ENCODE measurements at places on chromosomes 7 and 10. TPM values are rescaled to one million over a fixed set of nuclear protein-coding genes. Genes with fewer than 3 reads are reported as not detected.
A peak's percentile ranks its signal among the peaks of the same experiment; 100 is the strongest.

- DNase-seq, result no peak
Measured at GRCh38 chr7:137692399-137692798, 154.4 kb downstream of the DGKI start.

The FEZF1 gene
- not detected for polyA plus RNA-seq

The TACC2 gene
- 23.6 TPM for polyA plus RNA-seq

- DNase-seq, result peak; percentile 81
Measured at GRCh38 chr7:66267249-66267648, 62.1 kb downstream of the TPST1 start.

The IFIT1B gene
- polyA plus RNA-seq, result 0.67 TPM

DNA sequence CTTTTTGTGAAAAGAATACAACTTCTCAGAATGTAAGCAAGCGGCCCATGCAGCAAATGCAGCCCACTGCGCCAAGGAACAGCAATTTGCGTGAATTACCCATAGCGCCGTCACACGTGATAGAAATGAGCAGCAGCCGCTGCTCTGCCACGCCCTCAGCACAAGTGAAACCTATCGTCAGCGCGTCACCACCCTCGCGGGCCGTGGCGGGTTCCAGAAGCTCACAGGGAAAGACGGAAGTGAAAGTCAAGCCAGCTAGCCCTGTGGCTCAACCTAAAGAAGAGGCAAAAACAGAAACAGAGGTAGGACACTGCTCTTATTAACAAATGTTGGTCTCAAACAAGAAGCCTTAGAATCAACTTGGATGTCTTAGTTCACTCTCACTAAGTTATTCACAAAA, 70.5 kb downstream of the SHH start:
- no peak for DNase-seq

The FAM53B gene
- 22.9 TPM for polyA plus RNA-seq

GRCh38 chr7:24786941-24787340, 29.7 kb upstream of the GSDME start:
- peak; percentile 76 for DNase-seq

- peak; percentile 10 for DNase-seq
Measured at GRCh38 chr10:50508315-50509051, 115.3 kb downstream of the SGMS1 start.

GRCh38 chr10:124532106-124532641, 70.6 kb downstream of the LHPP start:
- DNase-seq, result no peak

DNA sequence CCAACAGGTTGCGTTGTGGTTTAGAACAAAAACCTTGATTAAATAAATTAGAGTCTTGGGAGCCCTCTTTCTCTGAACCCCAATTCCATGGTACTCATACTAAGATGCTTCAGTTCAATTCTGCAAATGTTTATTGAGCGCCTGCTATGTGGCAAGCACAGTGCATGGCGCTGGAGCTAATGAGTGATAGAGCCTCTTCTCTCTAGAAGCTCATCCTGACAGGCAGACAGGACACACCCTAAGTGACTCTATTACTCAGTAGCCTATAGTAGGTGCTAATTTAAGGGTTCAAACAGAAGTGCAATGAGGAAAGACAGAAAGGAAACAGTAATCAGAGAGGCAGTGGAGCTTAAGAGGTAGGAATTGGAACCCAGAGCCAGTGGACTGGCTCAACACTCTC, 124.4 kb upstream of the C7orf33 start:
- DNase-seq, result no peak

GRCh38 chr10:71461457-71461856, 64.7 kb downstream of the CDH23 start:
- DNase-seq, result no peak

The UNCX gene
- not detected for polyA plus RNA-seq

The C7orf57 gene
- polyA plus RNA-seq, result 0.60 TPM

The TUBAL3 gene
- polyA plus RNA-seq, result 0.11 TPM

GRCh38 chr10:132100556-132101349, 35.0 kb downstream of the JAKMIP3 start:
- peak; percentile 78 for DNase-seq

DNA sequence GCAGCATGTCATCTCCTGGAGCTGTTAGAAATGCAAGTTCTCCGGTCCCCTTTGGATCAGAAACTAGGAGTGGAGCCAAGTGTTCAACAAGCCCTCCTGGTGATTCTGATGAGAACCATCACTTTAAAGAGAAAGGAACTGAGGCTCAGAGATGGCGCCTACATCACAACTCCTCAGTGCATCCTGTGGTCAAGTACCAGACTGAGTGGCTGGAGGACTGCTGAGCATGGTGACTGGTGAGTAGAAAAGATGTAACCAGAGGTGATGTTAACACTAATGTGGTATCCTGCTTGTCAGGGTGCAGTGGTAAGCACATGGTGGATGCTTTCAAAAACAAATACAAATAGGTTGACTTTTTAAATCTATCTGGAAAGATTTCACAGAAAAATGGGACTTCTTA, 3.5 kb upstream of the OIT3 start:
- DNase-seq, result no peak

GRCh38 chr7:132257253-132257652, 319.0 kb downstream of the PLXNA4 start:
- no peak for DNase-seq

DNA sequence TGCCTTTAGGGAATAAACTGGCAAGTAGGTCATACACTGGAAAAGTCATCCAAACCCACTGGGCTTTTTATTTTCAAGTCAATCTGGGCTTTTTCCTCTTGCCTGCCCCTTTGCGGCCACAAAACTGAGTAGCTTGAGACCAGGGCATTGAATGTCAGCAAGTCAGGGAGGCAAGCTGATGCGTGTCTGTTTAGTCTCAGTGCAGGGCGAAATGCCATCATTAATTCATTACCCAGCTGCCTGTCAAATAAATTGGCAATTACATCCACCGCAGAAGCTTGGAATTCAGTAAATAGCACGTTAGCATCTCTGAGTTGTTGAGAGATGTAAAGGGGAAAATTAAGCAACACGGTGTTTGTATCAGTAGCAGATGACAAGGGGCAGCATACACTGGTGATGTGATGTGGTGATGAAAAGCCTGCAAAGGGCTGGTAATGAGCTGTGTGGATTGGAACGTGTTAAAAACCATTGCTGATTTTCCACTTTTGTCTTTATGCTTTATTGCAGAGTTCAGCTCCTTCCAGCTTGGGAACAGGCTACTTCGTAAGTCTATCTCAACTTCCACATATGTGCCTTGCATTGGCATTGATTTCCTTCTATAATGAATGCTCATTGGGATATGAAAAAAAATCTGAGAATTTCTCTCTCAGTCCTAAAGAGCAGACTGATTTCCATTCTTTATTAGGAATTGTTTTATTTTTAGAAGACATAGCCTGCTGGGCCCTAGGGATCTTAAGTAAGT, 535.9 kb downstream of the AUTS2 start:
- no peak for DNase-seq

DNA sequence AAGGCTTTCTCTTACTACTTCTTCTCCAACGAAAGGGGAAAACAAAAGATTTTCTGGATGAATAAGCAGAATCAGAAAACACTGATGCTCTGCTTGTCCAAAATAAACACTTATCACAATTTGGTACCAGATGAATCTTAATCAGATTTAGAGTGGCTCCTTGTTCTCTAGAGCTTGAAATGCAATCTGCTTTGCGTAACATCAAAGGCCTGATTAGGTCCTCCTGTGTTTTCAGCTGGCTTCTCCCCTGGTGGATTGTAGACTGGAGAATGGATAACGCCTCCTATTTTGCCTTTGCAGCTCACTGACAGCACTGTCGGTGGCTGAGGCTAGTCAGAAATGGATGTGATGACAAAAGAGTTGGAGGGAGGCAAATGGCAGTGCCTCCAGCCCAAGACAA, 91.2 kb downstream of the FAM13C start:
- no peak for DNase-seq

GRCh38 chr10:109207361-109207760, 716.0 kb downstream of the XPNPEP1 start:
- DNase-seq, result no peak

DNA sequence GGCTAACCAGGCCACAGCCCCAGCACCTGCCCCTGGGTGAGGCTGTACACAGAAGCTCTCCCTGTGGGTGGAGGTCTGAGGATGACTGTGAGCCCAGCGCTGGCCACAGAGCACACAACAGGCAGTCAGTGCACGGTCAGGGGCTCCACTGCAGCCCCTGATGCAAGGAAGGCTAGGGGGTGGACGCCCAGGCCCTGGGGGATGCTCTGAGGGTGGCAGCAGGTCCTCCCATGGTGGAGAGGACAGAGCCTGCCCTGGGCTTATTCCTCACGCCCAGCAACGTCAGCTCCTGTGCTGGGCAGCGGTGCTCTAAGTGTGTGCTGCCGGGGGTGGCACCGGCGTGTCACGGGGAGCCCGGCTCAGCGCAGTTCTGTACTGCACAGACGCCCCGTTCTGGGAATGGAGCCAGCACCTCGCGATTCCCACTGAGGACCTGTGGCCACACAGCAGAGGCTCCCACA, 223.2 kb downstream of the MAD1L1 start:
- DNase-seq, result peak; percentile 64

The TRIM24 gene
- 76.3 TPM for polyA plus RNA-seq

The WAC gene
- polyA plus RNA-seq, result 171 TPM

DNA sequence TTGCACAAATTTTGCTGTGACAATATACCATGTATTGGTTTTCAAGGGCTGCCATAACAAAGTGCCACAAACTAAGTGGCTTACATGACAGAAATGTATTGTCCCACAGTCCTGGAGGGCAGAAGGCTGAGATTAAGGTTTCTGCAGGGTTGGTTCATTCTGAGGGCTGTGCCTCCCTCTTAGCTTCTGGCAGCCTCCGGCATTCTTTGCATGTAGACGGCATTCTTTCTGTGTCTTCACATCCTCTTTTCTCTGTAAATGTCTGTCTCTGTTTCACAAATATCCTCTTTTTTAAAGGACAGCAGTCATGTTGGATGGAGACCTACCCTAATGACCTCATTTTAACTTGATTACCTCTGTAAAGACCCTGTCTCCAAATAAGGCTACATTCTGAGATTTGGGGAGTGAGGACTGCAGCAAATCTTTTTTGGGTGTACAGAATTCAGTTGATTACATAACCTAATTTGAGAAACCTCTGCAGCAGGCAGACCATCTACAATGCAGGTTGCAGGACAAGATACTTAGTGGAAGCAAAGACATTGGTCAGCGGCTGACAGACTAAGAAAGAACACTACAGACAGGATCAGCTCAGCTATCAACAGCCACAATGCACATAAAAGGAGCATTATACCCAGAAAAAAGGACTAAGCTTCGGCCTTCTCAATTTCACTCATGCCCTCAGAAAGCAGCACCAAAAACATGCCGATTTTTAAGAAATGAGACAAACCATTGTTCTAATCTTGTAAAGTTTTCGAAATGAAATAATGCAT, 84.6 kb upstream of the FAM3C start:
- DNase-seq, result no peak

DNA sequence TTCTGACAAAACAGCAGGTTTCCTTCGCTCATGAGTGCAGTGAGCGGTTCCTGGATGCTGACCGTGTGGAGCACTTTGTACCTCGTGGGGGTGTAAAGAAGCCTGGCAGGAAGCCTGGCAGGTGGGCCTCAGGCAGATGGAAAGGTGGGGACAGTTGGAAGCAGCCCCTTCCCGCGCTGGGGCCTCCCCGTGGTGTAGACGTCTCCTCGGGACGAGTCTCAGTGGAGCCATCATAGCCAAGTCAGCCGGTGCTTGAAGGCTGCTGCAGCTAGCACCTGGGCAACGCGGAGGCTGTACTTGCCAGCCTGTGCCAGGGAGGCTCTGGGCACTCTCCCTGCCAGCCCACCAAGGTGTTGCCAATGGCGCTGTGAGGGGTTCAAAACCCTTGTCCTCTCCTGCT, 154.5 kb downstream of the WDR37 start:
- no peak for DNase-seq

The GOLGA7B gene
- 0.17 TPM for polyA plus RNA-seq

- no peak for DNase-seq
Measured at GRCh38 chr7:69335331-69335730, 262.9 kb upstream of the AUTS2 start.

The OR2A1 gene
- polyA plus RNA-seq, result 2.1 TPM

GRCh38 chr10:89235073-89235798, 16.3 kb downstream of the LIPA start:
- DNase-seq, result peak; percentile 81

- DNase-seq, result no peak
Measured at GRCh38 chr10:100020142-100020885, 10.6 kb upstream of the DNMBP start.

DNA sequence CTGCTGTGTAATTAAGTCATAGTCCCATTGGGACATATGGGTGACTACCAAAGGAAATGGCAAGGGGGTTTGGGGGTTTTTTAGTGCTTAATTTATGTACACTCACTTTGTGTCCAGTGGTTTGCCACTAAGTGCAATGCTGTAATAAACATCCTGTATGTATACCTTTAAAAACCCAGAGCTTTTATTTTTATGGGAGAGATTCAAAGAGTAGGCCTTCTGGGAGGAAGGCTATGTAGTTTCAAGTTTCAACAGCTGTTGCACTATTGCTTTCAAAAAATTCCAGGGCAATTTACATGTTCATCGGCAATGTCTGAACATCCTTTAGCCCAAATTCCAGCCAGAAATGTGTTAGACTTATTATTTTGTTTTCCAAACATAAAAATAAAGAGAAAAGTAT, 744.7 kb downstream of the XPNPEP1 start:
- DNase-seq, result no peak

The CCDC3 gene
- polyA plus RNA-seq, result 8.8 TPM

GRCh38 chr7:19554581-19554980, 154.3 kb downstream of the POLR1F start:
- no peak for DNase-seq

DNA sequence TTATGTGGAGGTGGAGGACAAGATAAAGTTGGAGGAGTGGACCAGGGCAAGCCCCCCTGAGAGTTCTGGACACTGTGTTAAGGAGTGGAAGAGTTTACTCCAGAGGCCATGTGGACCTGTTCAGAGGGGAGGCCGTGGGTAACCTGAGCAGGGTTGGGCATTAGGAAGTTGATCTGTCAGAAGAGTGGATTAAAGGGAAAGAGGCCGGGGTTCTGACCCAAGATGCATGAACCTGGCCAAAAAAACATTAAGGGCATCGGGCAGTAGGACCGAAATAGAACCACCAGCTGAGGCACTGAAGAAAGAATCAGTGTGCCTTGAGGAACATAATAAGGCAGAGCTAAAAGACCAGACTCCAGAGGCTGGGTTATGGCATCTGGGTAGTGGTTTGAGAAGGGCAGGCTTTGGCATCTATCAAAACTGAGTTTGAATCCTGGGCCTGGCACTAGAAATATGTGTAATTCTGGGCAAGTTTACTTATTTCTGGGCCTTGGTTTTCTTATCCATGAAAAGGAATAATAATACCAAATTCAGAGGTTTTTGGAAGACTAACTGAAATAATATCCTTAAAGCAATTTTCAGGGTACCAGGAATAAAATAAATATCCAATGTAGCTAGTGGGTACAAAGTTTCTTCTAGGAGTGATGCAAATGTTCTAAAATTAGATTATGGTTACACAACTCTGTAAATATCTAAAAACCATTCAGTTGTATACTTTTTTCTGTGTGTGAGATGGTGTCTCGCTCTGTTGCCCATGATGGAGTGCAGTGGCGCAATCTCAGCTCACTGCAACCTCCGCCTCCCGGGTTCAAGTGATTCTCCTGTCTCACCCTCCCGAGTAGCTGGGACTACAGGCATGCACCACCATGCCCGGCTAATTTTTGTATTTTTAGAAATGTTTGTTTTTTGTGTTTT, 10.9 kb upstream of the FRAT1 start:
- no peak for DNase-seq

Data from left lung (tissue), 14 donors.